ENCODE measurements at places on chromosomes 7 and 10.
A peak's percentile ranks its signal among the peaks of the same experiment; 100 is the strongest.

DNA sequence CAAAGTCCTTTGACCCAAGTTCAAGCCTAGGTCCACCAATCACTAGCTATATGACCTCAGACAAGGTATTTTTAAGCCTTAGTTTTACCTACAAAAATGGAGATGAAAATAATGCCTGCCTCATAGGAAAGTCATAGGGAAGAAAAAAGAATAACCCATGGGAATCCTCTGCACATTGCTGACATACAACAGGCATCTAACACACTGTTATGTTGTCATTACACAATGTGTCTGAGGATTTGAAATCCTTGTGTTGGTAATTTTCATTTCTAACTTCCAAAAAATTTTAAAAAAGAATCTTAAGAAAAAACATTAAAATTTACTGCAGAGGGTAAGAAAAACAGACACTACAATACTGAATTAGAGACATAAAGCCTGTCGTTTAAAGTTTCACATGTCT, 5.7 kb downstream of the ANK3 start:
- DNase-seq, result no peak

DNA sequence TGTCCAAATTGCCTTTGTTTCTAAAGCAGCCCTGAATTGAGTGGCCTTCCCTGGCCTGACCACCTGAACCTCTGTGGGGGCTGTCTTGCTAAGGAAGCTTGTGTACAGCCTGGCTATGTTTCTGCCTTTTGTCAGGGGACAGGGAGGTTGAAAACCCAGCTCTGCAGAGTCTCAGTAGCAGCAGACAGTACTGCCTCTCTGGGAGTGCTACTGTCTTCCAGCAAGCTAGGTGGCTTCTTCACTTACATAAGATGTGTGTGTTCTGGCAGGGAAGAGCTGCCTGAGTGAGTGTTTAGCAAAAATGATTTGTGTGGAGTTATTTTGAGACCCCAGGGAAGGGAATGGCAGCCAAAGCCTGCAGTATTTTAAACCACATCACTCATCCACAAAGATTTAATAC, 57.4 kb downstream of the LRRC4 start:
- DNase-seq, result no peak

DNA sequence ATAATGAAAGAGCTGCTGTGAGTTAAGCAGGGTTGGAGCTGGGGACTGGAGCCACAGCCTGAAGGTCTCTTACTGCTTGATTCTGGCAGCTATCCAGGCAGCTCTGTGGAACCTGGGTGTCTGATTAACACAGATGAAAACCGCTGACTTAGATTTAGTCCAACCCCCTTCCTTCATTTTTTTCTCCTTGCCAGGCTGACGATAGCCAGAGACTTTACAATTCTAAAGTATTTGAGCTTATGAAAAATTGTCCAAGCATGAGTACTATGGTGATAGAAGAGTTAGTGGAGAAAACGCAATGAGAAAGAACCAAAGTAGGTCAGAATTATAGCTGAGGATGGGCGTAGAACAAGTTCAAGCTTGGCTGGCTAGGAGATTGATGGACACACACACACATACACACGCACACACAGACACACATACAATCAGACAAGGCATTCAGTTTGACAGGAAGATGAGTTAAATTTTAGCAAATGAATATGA, 13.5 kb upstream of the GPR85 start:
- DNase-seq, result no peak

DNA sequence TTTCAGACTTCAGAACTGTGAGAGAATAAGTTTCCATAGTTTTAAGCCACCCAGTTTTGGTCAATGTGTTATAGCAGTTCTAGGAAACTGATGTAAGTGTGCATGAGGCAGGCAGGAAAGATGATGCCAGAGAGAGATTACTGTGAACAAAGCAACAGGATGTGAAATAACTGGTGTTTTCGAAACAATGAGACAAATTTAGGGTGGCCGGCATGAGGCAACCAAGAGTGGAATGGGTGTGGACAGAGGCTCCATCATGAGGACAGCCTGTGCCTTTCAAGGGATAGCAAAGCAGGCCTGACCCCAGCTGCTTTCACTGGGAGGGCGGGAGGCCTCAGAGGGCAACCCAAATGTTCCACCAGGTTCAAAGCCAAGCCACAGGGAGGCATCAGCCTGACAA, 67.3 kb upstream of the UCN3 start:
- DNase-seq, result no peak

DNA sequence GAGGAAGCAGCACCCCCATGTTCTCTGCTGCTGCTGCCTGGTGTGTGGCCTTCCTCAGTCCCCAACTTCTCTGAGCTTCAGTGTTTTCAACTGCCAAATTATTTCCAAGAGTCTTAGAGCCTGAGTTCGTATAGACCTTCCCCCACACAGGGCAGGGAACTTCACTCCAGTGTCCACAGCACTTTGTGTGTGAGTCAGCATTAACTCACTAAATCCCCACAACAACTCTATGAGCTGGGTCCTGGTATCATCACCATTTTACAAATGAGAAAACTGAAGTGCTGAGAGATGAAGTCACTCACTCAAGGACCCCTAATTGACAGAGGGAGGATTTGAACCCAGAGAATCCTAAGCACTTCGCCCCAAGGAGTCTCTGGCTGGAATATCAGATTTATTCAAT, 48.3 kb downstream of the ADCYAP1R1 start:
- no peak for DNase-seq

- DNase-seq, result no peak
These were observed 21.1 kb upstream of the PANK1 start for GRCh38 chr10:89666138-89666537.

- no peak for DNase-seq
These were observed 99.8 kb upstream of the KIF5B start for GRCh38 chr10:32156031-32156495.

- no peak for DNase-seq
These were observed 5.9 kb downstream of the SLIT1 start for GRCh38 chr10:97179731-97180362.

DNA sequence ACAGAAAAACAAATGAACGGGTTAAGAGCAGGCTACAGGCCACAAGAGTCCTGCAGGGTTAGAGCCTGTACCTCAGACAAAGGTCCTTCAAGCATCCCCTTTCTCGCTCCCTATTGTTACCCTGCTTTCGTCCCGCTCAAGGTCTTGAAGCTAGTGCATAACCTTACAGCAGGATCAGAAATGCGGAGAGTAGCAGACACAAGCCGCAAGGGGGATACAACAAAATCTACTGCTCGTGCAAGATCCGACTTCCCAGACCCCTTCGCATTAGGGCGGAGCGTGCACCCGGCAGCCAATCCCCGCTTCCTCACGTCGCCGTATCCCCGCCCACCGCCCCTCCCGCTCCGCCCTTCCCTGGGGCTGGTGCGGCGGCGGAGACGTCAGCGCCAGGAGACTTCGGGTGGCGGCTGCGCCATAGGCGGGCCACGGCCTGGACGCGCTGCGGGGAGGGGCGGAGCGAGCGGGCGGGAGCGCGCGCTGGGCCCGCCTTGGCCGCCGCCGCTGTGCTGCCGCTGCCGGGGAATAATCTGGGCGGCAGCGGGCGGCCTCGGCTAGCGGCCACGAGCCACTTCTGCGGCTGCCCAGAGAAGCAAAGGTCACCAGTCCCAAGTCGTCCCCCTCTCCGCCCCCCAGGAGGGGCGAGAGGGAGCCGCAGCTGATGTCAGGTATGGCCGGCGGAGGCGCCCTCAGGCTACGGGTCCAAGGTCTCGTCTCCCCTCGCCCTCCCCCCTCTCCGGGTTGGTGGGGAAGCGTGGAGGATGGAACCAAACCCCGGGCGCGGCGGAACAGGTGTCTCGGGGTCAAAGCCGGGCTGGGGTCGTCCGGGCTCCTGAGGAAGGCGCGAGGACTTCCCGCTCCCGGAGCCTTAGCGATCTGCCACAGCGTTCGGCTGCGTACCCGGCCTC, at the start of gene C1GALT1:
C1GALT1 (plus strand) TSS at position 389 of the 905 bp plus-strand sequence. CDS start 51,776 bp downstream, outside the sequence.
- peak; percentile 98 for DNase-seq

- no peak for DNase-seq
These were observed 645.7 kb downstream of the SUGCT start for GRCh38 chr7:40780460-40780859.

DNA sequence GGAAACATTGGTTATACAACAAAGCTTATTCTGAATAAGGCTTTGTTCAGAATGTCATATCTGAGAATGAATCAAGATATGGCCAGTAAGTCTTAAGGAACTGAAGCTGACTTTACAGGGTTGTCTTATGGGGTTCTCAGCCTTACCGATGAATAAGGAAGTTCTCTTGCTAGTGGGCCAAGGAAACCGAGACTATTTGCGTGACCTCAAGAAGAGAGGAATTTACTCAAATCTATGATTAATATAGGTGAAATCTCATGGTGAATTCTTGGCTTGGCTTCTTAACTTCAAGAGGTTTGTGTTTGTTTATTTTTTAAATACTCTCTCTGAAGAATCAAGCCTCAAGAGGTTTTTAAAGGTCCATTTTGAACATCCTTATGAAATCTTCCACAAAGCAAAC, 4.7 kb upstream of the MRLN start:
- no peak for DNase-seq

DNA sequence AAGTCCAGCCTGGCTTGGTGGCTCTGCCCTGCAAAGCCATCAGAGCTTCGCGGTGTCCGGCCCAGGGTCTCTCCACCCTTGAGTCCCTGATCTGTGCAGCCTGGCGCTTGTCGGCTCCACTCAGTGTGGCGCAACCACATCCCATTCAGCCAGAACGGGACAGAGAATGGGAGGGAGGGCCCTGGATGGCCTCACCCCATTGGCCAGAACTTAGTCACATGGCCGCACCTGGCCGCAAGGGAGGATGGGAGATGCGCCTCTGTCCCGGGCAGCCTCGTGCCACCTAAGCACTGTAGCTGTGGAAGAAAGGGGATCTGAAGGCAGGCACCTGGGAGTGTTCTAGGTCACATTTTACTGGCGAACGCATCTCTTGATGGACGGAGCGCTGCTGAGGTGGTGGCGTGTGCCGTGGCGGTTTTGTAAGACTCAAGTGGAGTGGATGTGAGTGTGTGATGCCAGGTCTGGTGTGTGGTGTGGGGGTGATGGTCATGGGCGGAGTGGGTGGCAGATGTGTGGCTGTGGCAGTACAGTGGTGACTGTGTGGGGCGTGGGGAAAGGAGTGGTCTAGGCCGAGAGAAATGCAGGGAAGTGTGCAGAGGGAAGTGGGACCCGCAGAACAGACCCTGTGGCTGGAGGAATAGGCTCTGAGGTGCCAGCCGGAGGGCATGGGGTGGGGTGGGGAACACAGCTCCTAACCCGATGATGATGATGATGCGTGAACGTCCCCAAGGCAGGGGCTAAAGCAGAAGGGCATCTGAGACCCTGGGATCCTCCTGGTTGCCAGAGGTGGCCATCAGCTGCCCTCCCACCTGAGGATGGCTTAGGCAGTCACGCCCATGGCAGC, 19.0 kb downstream of the CLEC2L start:
- DNase-seq, result no peak

GRCh38 chr10:116589926-116590325, 833 bp upstream of the PNLIPRP1 start:
- DNase-seq, result no peak

- no peak for DNase-seq
These were observed 108.7 kb upstream of the RHOBTB1 start for GRCh38 chr10:61052469-61053205.

DNA sequence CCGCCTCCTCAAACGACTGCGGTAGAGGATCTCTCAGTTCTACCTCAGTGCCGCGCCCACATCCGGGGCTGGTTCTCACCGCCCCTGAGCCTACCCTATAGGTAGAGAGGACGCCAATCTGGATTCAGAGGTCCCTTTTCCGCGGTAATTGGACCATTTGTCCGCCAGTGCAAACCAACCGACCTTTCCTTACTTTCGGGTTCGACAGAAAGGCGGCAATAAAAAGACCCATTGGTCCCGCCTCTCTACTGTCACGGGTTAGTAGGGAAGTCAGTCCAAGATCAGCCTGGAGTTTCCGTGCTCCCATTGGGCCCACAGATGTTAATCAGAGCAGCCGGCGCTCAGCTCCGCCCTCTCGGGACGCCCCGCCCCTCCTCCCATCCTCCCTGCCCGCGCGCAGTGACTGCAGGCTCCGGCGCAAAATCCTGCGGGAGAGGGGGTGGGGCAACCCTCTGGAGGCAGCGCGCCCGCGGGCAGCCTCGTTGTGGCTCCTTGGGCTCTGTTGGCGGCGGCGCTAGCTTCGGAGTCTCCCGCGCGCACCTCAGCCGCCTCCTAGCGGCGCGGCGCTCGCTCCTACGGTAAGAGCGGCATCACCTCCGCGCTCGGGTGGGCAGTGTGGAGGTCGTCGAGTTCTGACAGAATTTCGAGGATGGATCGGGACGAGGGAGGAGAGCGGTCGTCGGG, at the start of the genes PHTF2 and TMEM60:
PHTF2 (plus strand) TSS at position 380 of the 684 bp plus-strand sequence.
TMEM60 (minus strand) TSS at position 41 of the 684 bp plus-strand sequence. CDS start 4,061 bp downstream, outside the sequence.
- DNase-seq, result peak; percentile 98

DNA sequence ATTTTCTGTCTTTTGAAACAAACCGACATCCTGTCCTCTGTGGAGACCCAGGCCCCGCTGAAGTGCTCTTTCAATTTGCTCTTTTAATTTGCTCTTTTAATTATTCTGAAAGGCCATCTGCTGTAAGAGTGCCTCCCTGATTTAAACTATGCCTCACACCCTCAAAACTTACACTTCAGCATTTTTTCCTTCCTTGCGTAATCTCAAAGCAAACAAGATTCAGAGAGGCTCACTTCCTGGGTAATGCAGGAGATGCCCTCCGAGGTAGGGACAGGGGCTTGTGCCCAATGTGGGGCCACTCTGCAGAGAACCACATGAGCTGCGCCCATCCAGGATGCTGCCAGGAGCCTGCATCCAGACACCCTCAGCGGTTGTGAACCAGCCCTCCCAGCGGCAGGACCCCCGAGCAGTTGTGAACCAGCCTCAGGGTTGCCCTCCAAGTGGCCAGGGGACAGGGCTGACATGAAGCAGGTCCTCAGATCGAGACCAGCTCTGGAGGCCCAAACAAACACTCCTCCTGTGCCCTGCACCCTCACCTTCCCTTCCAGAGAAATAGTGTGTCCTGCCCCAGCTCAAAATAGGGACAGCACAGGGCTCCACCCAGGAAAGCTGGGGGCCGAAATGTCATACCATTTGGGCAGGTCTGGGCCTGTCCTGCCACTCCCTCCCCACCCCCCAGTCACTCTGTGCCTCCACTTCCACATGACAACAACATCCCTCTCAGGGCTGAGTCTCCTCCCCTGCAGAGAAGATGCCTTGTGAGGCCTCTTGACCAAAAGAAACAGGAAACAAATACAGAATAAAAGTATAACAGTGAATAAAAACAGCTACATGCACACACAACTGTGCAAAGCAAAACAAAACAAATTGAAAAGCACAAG, 190.4 kb downstream of the PTPRN2 start:
- no peak for DNase-seq

DNA sequence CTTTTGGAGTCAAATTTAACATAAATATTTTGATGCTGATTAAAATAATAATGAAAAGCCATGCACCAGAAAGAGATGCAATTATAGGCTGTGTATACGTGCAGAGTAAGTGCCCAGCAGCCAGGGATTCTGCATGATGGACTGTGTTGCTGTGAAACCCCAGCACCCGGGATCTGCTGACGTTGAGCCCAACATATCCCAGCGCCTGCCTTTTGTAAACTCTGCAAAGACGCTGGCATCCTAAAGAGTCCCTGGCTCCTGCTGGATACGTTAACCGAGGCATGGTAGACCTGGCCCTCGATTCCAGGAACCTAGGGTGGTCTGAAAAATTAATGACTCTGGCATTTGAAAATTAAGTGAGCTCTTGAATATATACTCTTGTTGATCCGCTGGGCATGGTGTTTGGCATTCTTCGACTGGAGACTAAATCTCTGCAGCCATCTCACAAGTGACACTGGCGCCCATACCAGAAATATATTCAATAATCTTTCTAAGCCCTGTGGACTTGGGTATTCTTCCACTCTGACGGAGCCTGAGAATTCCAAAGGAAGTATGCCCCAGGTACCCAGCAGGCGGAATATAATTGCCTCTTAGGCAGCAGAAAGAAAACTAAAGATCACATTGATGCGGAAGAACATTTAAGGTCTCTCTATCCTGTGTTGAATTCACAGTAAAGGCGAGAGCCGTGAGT, 191.2 kb upstream of the SH2B2 start:
- DNase-seq, result no peak

GRCh38 chr7:157143788-157144187, 5.1 kb downstream of the UBE3C start:
- no peak for DNase-seq

Measured in right forelimb (tissue), 1 donor.